ENCODE measurements at places on chromosomes 11 and 22.

DNA sequence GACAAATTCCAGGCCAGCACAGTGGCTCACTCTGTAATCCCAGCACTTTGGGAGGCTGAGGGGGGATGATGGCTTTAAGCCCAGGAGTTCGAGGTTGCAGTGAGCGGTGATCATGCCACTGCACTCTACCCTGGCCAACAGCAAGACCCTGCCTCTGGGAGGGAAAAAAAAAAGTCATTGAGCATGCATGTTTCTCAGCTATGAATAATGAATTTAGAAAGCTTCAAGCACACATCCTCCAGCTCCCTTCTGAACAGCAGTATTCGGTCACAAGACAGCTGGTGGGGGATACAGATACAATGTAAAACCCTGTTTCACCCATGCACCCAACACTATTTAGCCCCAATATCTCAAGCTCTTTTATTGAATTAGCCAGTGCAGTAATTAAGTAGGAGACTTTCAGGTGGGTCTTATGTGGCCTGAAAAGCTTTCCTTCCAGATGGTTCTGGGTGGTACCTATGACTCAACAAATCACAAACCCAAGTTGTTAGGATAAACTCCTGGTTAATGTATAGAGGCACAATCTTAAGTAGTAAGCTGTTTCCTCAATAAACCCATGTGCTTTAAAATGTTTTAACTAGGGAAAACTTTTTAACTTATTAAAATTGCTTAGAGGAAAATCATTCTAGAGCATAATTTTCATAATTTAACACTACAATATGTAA, 13.4 kb downstream of the PRDM10 start:
- DNase-seq = no peak

DNA sequence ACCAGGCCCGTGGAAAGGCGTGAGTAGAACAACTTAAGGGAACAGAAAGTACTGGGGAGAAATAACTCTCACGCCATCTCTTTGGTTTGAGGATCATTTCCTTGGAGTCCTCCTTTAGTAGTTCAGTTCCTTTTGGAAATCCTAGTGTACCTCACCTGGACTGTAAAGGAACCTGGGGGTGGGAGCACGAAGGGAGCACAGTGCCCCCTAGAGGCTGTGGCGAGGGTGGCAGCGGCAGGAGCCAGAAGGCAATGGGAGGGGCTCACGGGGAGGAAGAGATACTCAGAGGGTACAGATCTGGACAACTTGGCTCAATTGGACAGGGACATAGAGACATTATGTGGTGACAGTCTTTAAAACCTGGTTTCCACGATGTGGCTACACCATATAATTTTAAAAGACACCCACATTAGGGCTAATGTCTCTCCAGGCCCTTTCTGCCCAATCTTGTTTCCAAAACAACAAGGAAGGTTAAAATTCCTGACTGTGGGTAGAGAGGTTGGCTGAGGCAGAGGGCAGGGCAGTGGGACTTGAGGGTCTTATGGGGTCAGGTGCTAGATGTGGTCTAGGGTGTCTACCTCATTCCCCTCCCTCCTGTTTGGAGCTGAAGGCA, 87.0 kb downstream of the CSNK2A3 start:
- DNase-seq = peak; percentile 79

GRCh38 chr11:59173964-59174663, 2.2 kb downstream of the DTX4 start:
- no peak for DNase-seq

DNA sequence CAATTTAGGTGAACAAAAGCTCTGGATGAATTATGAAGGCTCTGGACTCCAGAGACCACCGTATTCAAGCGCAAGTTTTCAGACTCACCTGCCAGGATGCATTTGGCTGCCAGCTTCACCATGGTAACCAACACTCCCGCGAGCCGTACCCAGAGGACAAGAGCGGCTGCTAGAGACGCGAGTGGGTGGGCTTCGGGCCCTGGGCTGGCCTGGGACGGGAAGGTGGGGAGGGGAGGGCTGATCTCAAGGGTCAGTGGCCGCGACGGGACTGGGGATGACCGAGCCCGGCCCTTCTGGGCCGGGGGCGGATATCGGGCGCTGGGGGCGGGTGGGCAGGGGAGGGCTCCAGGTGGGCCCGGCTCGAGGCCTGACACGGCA, 344 bp downstream of the IFT27 start:
- DNase-seq = peak; percentile 54

All from activated CD4-positive, alpha-beta memory T cell treated with anti-CD3 and anti-CD28 coated beads for 36 hours (primary cell).